Neural crest cell (in vitro differentiated cells): ENCODE measurements at places on chromosomes 6 and 20. TPM values are rescaled to one million over a fixed set of nuclear protein-coding genes. Genes with fewer than 3 reads are reported as not detected.
A peak's percentile ranks its signal among the peaks of the same experiment; 100 is the strongest.

GRCh38 chr6:63307581-63308246 lies 12.1 kb downstream of the LGSN start:
- no peak for DNase-seq

DNA sequence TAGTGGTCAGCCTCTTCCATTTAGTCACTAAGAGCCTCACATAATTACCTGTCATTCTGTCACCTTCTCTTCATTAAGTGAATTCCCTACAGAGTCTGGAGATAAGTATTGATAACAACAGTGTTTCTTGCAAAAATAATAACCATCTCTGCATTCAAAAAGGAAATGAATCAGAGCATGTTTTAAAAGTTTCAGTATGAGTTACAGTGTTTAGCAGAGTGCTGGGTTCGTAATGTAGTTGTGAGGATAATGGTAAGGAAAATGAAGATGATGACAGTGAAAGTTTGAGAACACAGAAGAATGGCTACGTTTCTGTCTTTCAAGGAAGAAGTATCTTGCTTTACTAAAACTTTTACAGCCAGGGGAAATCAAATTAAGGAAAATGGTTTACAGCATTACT lies 31.3 kb downstream of the GPRC6A start:
- no peak for DNase-seq

GRCh38 chr6:23533944-23534343 lies 592.1 kb upstream of the NRSN1 start:
- no peak for DNase-seq

DNA sequence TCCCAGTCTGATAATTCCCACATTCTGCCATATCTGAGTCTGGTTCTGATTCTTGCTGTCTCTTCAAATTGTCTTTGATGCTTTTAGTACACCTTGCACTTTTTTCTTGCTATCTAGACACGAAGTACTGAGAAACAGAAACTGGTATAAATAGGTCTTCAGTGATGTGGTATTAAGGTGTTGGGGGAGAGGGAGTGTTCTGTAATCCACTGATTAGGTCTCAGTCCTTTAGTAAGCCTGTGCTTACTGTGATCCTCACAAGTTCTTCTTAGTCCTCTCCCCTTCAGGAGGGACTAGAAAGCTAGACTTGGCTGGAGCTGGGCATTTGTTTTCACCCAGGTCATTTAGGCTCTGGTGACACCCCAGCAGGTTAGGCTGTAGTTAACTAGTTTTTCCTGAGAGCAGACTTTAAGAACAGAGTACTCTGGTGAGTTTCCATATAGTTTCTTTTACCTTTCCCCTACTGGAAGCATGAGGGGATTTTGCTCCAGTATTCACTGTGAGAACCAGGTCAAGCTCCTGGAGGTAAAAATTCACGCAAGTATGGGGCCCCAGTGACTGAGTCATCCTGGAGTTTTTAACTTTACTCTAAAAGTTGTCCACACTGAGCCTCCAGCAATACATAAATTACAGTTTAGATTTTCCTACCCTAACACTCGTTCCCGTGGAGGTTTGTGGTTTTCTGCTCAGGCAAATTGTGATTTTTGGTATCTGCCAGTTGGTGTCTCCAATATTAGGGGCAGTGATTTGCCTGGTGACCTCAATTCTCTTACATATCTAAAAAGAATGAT lies 154.6 kb downstream of the CDKAL1 start:
- DNase-seq = no peak

- DNase-seq = no peak
Observed at GRCh38 chr6:30557683-30557981, 537 bp downstream of the PRR3 start.

DNA sequence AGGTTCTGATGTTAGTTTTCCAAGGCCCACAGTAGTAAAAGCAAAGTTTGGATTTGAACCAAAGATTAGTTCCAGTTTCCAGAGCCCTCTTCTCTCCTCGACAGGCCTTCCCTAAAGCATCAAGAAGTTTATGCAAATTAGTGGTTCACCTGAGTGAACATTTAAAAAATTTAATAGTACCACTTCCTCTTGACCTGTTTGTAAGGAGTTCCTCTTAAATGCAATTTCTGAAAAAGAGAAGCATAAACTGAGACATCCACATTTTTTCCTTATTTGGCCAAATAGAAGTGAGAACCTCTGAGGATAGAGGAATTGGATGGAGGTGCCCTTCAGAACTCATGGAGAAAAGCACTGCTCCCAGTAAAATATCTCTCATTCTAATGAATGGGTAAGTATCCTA lies 1.2 kb upstream of the DSE start:
- DNase-seq = no peak

ROS1 gene
- total RNA-seq = not detected in 2 replicates

DNA sequence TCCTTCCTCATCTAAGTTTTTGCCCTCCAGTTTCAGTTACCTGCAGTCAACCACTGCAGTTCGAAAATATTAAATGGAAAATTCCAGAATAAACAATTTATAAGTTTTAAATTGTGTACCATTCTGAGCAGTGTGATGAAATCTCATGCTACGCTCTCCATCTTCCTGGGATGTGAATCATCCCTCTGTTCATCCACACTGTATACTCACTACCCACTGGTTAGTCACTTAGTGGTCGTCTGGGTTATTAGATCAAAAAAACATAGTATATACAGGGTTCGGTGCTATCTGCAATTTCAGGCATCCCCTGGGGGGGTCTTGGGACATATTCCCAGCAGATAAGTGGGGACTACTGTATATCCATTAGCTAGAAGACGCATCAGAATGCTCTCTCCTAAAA lies 151.9 kb upstream of the SLC22A16 start:
- no peak for DNase-seq

GRCh38 chr6:147717991-147718390 lies 209.5 kb downstream of the SAMD5 start:
- DNase-seq = no peak

DNA sequence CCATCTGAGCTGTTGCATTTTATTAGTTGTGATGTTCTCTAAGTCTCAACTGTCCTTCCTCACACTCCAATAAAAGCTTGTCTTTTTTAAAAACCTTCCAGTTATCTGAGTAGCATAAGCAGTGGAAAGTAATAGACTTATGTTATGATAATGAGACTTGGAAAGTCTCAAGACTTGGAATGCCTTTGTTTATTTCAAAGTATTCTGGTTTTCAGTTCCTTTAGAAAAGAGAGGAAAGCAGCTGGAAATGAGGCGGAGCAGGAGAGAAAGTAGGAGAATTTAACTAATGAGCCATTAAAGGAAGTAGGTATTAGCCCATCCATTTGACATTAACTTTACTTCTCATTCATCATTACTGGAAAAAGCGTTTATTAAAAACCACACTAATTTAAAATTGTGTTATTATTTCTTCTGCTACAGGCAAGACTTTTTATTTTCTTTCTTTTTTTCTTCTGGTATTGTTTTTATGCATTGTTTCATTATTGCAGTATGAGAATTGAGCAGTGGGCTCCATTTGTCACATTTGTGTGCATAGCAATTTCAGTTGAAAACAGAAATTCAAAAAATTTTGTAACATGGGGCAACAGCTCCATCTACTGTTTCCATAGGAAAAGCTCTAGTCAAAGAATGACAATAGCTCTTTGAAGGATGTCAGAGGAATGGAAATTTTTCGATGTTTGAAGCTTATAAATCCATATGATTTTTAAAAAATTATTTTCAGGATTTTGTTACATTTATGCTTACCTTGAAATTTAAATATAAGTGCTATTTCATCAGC lies 194.8 kb downstream of the COL9A1 start:
- peak; percentile 9 for DNase-seq

GRCh38 chr6:144317736-144318135 lies 32.6 kb downstream of the UTRN start:
- no peak for DNase-seq

DNA sequence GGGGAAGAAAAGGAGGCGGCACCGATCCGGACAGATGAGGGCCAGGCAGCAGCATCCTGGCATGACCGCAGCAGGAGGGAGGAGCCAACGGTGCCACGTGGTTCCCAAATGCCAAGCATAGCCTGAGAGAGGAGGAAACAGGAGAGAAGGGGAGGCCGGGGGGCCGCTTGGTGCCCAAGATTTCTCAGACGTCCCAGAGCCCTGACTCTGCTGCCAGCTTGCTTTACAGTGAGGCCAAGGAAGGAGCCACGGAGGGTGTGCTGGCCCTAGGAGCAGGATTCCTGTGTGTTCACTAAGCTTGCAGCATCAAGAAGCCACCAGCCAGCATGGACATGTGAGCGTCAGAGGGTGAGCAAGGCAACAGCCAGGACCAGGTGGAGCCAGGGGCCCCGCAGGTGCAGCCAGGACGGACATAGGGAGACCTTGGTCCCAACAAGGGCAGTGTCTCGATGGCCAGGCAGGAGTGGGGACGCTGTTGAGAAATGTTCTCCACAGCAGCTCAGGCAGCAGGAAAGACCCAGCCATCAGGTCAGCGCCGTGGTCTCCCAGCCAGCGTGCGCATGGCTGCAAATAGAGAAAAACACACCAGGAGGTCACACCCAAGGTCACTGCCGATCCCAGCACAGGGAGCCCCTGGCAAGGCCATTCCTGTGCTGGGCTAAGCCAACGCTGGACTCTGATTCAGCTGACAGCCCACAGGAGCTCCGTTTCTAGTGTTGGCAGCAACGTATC lies 143.7 kb downstream of the DLL1 start:
- no peak for DNase-seq

- no peak for DNase-seq
Observed at GRCh38 chr6:136521427-136521826, 28.8 kb downstream of the MAP7 start.

PDE10A gene
- total RNA-seq = 23.7 and 26.2 TPM in 2 replicates

EMILIN3 gene
- 6.9 and 7.5 TPM in 2 replicates for total RNA-seq

DNA sequence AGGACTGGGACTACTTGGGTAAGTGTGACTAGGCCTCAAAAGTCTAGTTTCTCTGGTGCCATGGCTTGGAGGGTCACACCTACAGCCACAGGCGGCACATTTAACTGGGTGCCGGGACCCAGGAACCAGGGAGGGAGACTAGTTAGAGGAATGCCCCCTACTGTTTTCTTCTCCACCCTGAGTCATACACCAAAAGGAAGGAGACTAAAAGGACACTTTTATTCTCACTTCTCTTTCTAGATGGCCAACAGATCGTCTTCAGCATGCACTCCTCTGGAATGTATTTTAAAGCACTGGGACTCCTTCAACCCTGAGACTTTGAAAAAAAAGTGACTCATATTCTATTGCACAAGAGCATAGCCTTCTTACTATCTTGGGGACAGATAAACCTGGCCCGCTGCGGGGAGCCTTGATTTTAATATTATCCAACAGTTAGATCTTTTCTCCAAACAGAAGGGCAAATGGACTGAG lies 33.4 kb downstream of the PLN start:
- DNase-seq = no peak

DNA sequence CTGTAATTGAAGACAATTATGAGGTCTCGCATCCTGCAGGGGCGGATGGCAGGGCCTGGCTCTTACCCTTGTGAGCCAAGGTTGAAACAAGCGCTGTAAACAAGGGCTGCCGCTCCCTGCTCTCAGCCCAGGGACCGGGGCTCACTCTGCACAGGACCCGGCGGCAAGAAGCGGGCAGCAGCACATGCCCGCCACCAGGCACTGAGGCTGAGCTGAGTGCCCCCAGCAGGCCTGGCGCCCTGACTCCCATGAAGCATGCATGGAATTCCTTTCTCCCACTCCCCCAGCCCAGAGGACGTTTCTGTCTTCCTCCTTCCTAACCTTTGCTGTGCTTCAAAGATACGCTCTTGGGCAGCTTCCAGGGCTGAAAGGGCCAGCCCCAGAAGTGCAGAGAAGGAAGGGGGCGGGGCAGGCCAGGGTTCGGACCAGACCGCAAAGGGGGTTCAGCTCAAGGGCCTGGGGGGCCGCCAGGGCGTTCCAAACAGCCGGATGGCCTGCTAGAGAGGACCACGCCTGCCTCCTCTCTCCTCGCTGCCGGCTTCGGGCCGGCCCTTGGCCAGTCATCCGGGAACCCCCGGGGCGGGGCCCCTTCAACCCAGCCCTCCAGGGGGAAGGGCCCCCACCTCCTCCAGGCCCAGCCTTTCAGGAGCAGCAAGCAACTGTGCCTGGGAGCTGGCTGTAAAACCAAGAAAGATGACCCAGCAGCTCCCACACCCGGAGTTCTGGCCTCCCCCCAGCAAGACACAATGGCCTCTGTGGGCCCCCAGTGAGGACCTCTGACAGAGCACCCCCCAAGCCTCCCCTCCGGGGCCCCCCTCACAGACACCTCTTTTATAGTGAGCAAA lies 109.9 kb downstream of the NOL4L start:
- DNase-seq = peak; percentile 79

RAET1G gene
- not detected in 2 replicates for total RNA-seq

DNA sequence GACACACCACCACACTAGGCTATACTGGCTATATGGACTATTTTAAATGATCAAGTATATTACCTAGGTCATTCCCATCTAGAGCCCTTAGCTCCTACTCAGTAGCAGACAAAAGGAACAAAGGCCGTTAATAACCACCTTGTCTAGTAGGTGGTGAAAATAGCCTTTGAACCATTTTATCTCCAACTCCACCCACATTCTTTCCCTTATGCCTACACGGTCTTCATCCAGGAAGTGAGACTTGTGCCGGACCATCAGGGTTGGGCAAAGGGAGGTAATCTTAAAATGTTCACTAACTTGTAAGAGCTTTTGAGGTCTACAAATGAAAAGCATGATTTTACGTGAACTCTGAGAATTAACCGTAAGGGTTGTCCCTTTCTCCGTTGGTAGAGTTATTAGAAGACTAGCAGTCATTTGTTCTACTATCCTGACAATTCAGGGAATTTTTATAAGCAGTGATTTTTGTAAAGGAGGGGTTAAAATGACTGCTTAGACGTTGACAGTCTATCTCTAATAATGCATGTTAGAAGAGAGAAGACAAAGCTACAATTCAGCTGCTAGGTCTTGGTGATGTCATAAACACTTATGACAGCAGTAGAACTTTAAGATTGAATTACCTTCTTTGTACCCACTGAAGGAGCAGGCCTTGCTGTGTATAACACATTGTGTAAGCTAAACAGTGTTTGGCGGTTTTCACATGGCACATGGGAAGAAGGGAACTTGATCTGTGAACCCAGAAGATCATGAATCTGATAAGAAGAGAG lies 371.8 kb upstream of the JAG1 start:
- no peak for DNase-seq

OR12D3 gene
- total RNA-seq = not detected in 2 replicates

GRCh38 chr20:60501048-60501447 lies 542.8 kb downstream of the CDH26 start:
- no peak for DNase-seq

DNA sequence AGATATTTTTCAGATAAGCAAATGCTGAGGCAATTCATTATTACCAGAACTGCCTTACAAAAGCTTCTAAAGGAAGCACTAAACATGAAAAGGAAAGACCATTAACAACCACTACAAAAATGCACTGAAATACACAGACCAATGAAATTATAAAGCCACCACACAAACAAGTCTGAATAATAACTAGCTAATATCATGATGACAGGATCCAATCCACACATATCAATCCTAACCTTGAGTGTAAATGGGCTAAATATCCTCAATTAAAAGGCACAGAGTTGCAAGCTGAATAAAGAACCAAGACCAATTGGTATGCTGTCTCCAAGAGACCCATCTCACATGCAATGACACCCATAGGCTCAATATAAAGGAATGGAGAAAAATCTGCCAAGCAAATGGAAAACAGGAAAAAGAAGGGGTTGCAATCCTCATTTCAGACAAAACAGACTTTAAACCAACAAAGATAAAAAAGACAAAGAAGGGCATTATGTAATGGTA lies 58.0 kb upstream of the PHIP start:
- DNase-seq = no peak

IMPG1 gene
- total RNA-seq = not detected in 2 replicates

GTF3C6 gene
- total RNA-seq = 134 and 147 TPM in 2 replicates

GRCh38 chr20:14691994-14692393 lies 354.6 kb upstream of the FLRT3 start:
- no peak for DNase-seq
